Stimulated activated CD8-positive, alpha-beta memory T cell treated with anti-CD3 and anti-CD28 coated beads, Interleukin-2, amount 100 ng/mL, for 1 hour (primary cell): ENCODE measurements at places on chromosomes 12 and 14.

DNA sequence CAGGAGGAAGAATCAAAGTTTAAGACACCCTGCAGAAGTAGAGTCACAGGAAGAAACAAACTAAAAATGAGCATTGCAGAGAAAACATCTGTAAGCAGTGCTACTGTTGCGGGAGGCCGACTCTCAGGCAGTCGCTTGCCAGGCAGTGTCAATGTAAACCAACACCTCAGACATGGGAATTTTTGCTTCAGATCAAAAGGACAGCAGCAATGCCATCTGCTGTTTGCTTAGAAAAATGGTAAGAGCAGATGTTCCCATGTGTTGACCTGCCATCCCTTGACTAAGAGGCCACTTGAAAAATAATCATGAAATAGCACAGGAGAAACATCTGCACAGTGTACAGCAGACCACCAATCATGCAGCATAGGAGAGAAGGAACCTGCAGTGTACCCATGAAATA is 196.6 kb downstream of the SLC25A21 start:
- DNase-seq, result no peak

DNA sequence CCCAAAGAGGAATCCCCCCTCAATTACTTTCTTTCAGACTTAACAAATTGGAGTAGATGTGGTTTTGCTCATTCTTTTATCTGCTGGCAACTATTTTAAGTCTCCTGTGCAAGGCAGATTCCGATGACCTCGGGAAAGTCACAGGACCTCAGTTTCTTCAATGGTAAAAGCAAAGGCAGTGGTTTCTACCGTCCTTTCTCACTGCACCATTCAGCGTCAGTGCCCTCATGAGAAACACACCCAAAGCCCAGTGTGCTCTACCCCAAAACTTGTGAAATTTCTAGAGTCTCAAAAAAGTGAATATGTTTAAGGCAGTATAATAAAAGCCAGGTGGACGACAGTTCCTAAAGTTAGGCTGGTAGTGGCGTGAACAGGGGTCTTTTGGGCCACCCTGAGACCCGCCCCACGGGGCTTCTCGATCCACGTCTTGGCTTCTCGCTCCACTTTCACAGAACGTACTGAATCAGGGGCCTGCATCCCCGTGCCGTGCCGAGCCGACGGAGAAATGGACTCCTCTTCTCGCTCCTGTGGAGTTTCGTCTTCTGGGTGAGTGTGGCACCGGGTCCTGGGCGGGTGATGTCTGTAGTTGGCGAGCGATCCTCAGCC is 1.3 kb upstream of the ARHGAP5 start:
- no peak for DNase-seq

DNA sequence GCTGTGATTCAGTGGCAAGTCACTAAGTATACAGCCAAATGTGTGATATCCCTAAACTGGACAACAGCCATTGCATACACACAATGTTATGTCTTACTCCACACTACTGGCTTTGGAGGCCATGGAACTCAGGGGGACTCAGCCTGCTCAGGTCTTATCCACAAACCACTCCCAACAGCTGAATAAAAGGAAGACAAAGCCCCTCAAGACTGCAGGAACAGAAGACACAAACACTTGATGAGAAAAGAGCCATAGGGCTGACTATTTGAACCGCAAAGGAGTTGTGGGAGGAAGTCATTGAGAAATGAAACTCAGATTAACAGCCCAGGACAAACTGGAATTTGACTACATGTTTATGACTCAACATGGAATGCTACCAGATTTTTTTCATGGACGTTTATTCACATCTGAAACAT is 40.9 kb downstream of the PTGER2 start:
- DNase-seq, result no peak

GRCh38 chr14:100330007-100330344 is 6.8 kb downstream of the SLC25A47 start:
- DNase-seq, result no peak

DNA sequence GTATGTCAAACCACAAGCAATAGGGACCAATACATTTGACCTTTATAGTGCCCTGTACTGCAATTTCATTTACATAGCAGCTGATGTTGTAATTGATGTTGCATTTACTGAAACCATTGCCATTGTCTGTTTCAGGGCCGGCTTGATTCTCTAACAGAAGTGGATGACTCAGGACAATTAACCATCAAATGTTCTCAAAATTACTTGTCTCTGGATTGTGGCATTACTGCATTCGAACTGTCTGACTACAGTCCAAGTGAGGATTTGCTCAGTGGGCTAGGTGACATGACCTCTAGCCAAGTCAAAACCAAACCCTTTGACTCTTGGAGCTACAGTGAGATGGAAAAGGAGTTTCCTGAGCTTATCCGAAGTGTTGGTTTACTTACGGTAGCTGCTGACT is 216.0 kb downstream of the AKAP6 start:
- DNase-seq, result no peak

GRCh38 chr12:122811777-122812176 is 23.5 kb upstream of the HIP1R start:
- DNase-seq, result no peak

- no peak for DNase-seq
These were observed 954.9 kb downstream of the DIO2 start for GRCh38 chr14:79256380-79256779.

GRCh38 chr12:75702477-75703093 is 191.2 kb upstream of the KRR1 start:
- no peak for DNase-seq

- DNase-seq, result no peak
These were observed 377.3 kb downstream of the EMP1 start for GRCh38 chr12:13573698-13574321.

DNA sequence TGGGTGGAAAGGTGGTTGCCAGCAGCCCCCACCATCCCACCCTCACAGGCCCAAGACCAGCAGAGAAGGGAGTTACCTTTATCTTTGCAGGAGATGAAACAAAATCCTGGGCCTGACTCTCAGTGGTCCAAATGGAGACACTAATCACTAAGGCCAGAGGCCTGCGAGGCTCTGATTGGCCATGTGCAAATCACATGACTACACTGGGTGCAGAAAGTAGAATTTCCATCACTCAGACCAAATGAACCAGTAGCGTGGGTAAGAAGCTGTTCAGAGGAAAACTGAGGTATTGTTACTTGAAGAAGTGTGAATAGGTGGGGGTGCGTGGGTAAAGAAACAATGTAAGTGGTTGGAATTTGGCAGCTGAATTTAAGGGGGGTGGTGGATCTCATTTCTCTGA is 20.2 kb upstream of the PPP1CC start:
- DNase-seq, result no peak

DNA sequence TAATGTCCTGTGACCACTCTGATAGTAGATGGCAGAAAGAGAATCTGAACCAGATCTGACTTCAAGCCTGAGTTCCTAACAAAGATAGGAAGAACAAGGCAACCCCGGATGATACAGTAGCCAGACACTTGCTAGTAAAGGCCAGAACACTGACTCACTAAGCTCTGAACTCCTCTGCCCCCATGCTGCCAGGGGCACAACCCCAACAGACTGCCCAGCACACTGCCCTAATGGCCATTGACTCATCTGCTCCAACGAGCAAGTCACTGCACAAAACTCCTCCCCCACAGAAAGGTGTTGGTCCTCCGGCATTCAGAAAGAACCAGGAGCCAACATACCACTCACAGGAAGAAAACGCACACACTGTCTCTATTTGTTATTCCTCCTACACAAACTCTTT is 179.6 kb upstream of the NUDT4 start:
- no peak for DNase-seq

GRCh38 chr12:44372259-44372658 is 503.9 kb downstream of the NELL2 start:
- no peak for DNase-seq

GRCh38 chr14:99381688-99382060 is 99.0 kb downstream of the SETD3 start:
- no peak for DNase-seq

GRCh38 chr12:19055589-19055988 is 73.9 kb upstream of the PLEKHA5 start:
- no peak for DNase-seq

GRCh38 chr12:118842866-118843265 is 138.5 kb upstream of the SRRM4 start:
- DNase-seq, result no peak

DNA sequence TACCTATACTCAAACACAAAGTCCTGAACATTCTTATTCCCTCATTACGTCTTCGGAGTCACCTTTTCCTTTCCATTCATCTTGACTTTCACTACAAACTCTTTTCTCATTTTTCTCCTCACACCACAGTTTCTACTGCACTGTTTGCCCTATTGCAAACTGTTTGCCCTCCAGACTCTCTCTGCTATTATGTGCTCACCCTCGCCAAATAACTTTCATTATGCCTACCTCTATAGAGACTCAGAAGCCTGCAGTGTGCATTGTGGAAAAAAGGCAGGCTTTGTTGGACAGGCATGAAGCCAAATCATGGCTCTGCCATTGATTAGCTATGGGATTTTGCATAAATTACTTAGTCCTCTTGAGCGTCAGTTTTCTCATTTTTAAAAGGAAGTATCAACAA is 246.6 kb upstream of the CCDC196 start:
- DNase-seq, result no peak

DNA sequence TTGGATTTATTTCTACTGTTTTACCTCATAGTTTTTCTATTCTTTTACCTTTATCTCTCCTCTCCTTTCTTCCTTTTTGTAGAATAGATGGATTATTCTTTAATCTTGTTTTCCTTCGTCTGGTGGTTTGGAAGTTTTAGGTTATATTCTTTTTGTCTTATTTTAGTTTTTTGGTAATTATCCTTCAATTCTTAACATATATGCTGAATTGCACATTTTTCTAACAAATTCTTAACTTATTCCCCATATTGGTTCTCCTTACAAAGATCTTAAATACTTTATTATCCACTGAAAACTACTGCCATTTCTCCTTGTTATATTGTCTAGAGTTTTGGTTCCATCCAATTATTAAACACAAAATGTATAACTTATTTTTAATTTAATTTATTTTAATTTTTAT is 42.3 kb downstream of the CATSPERB start:
- DNase-seq, result no peak
